ENCODE measurements at places on chromosomes 7 and 10.

GRCh38 chr10:17061418-17061817 lies 68.2 kb downstream of the CUBN start:
- no peak for DNase-seq

- no peak for DNase-seq
Observed at GRCh38 chr10:131708225-131708880, 192.5 kb upstream of the PPP2R2D start.

DNA sequence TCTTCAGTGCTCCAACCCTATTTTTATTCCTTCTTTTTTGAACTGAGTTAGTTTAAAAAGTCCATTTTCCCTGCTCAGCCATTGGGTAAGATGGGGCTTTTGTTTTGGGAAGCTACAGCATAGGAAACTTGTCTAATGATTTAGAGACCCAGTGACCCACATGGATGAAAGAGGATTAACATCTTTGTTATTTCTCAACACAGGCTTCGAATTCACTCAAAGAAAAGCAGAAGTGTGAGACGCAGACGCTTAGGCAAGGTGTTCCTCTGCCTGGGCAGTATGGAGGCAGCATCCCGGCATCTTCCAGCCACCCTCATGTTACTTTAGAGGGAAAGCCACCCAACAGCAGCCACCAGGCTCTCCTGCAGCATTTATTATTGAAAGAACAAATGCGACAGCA lies 152.0 kb downstream of the HDAC9 start:
- DNase-seq, result no peak

DNA sequence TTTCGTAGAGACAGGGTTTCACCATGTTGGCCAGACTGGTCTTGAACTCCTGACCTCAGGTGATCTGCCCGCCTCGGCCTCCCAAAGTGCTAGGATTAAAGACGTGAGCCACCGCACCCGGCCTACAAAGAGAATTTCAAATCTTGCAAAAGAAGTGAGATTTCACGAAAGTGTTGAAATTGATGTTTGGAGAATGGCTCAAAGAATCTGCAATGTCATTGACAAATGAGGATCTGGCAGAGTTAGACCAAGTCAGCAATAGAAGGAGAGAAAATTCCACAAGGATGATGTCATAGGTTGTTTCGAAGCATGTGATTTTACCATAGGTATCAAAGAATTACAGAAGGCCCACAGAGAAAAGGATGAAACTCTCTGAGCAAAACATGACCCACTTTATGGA lies 71.7 kb downstream of the LYZL2 start:
- no peak for DNase-seq

- no peak for DNase-seq
Observed at GRCh38 chr10:28304032-28304571, 1.2 kb upstream of the MPP7 start.

GRCh38 chr7:151993977-151994676 lies 31.3 kb upstream of the GALNT11 start:
- no peak for DNase-seq

DNA sequence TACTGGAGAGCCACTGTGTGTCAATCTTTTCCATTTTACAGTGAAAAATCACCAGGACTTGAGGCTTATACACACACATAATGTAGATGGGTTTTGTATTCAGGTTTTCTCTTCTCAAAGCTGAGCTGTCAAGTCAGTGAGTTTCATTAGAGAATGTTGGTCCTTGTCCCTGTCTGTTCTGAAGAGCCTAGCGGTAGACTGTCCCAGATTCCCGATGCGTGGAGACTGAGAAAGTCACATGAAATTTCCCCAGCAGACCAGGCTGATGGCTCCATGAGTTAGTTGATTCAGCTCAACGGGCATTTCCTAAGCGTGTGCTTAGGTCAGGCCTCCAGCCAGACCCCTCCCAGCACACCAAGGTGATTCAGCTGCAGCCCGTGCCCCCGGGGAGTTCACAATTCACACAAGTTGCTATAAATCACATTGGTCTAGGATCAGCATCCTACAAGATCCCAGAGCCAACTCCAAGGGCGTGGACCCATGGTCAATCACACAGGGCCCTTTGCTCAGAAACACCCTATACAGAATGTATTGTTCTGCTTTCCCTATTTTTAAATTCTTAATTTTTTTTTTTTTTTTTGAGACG lies 17.2 kb downstream of the CHST15 start:
- no peak for DNase-seq

DNA sequence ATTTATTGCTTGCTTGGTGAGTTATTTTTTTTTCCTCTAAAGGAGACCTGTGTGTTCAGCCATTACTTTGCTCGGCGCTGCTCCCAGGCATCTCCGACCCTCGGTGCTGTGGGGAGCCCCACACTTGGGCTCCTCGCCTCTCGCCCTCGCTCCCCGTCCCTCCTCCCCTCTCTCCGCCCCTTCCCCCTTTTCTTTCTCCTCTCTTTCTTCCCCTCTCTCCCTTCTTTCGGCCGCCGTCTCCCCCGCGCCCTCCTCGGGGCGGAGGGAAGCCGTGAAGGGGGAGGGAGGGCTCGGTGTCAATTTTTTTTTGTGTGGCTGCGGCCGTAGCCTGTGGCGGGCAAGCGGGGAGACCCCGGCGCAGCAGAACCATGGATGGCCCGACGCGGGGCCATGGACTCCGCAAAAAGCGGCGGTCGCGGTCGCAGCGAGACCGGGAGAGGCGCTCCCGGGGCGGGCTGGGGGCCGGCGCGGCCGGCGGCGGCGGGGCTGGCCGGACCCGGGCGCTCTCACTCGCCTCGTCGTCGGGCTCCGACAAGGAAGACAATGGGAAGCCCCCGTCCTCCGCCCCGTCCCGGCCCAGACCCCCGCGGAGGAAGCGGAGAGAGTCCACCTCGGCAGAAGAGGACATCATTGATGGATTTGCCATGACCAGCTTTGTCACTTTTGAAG lies 1.1 kb downstream of the AUTS2 start:
- DNase-seq, result no peak
